ENCODE measurements at places on chromosomes 11 and 22. TPM values are rescaled to one million over a fixed set of nuclear protein-coding genes. Genes with fewer than 3 reads are reported as not detected.

- DNase-seq = no peak
These were observed 130.8 kb downstream of the FCHSD2 start for GRCh38 chr11:73011126-73011817.

RCOR2 gene
- 3.7 TPM for total RNA-seq

- DNase-seq = no peak
These were observed 18.5 kb downstream of the SPECC1L start for GRCh38 chr22:24289114-24289513.

DNA sequence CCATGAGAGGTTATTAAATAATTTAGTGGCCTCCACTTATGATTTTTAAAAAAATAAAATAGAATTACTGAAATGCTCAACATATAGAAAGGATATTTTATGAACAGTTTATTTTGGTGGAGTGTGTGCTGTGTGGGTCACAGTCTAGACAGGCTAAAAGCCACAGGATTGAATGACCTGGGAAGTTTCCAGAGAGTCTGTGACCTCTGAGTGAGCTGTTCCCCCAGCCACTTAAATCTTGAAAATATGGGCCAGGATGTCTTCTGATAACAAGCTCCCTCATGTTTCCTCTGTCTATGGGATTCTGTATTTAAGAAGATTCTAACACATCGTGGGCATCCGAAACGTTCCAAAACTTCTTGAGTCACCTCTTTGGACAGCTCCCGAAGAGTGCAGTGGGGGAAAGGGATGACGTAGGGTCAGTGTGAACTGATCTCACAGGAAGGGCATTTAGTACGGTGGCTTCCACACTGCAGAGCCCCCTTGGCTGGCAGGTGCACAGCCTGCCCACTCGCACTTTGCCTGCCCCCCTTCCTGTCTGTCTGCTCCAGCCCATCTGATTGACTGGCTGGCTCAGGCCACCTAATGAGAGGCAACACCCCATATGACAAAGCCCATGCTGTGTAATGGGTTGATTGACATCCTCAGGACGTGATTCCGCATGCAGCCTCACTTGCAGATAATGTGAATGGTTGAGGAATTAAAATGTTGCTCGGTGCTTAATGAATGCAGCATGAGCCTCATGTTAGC, 97.4 kb downstream of the NTM start:
- DNase-seq = no peak
